ENCODE measurements at places on chromosomes 5 and 9.

GRCh38 chr5:55480781-55481180 lies 54.0 kb downstream of the PLPP1 start:
- DNase-seq = no peak

- DNase-seq = no peak
These were observed 60.9 kb upstream of the PIP5K1B start for GRCh38 chr9:68643901-68644809.

GRCh38 chr9:73497796-73498195 lies 346.1 kb downstream of the ANXA1 start:
- no peak for DNase-seq

DNA sequence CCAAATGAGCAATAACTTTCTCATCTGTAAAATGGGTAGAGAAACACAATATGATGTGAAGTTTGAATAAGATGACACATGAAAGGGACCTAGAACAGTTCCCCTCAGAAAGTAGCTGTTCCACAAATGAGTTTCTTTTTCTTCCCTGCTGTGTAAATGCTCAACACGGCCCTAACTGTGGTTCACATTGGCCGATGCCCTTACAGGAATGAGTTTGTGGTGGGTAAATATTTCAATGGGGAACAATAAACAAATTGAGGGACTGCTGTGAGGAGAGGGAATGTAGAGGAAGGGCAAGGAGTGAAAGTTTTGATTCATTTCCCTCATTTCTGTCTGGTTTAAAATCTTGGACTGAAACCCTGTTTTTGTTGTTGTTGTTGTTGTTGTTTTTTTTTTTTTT lies 12.8 kb downstream of the C6 start:
- no peak for DNase-seq

GRCh38 chr5:165495829-165496380 lies 1990.5 kb downstream of the MAT2B start:
- no peak for DNase-seq

- no peak for DNase-seq
These were observed 154.3 kb downstream of the KDM4C start for GRCh38 chr9:6911901-6912638.

- DNase-seq = no peak
These were observed 225.9 kb upstream of the NR4A3 start for GRCh38 chr9:99595796-99596195.

DNA sequence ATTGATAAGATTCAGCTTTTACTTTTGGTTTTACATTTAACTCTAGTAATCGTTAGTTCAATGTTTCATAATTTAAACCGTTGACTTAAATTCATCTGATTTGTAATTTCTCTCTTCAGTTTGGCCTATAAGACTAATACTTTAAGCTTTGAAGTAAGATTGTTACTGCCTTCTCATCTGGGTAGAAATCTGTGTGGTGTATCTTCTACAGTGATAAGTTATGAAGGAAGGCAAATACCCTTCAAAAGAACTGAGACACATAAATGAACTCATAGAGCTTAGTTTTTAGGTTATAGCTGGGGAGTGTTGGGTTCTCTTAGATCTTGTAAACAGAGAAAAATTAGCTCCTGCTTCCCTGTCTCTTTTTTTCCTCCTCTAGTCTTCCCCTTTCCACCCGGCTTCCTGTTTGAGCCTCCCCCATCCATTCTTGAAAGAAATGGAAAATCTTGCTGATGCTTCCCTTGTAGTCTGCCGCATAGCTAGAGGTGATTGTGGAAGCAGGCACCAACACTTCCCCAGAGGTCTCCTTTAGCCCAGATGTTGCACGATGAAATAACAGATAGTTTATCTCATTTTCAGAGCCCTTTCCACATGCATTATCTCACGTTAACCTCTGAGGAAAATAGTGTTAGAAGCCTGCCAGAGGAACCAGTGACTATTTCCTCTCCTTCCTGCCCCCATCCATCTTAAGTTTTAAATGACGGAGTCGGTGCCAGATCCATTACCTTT lies 2.0 kb upstream of the F2RL2 start:
- no peak for DNase-seq

GRCh38 chr5:3216386-3216785 lies 379.2 kb upstream of the IRX1 start:
- DNase-seq = no peak

GRCh38 chr5:179974246-179974945 lies 66.7 kb upstream of the TBC1D9B start:
- no peak for DNase-seq

GRCh38 chr9:91211414-91211813 lies 150.3 kb downstream of the AUH start:
- no peak for DNase-seq

DNA sequence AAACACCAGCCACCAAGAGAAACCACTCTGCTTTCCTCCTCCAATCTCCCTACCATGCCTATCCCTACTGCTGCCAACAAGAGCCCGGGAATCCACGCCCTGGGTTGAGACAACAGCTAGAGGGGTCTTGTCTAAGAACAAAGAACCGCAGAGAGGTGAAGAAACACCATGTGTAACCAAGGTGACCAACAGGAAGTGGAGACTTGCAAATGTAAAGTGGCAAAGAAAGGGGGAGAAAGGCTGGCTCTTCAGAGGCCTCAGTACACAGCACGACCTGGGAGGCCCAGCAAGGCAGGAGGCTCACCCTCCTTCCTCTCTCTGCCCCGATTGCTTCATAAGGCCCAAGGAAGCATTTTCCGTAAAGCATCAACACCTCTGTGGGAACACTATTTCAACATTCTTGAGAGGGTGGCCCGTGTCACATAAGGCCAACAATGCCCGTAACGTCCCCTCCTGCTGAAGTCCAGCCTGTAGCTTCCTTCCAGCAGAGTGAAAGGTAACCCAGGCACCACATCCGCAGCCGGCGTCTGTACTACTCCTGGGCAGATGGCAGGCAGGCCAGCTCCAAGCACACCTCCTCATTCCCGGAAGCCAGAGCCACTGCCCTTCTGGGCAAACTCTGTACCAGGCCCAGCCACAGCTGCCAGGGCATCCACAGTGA lies 18.3 kb downstream of the CCNJL start:
- no peak for DNase-seq

DNA sequence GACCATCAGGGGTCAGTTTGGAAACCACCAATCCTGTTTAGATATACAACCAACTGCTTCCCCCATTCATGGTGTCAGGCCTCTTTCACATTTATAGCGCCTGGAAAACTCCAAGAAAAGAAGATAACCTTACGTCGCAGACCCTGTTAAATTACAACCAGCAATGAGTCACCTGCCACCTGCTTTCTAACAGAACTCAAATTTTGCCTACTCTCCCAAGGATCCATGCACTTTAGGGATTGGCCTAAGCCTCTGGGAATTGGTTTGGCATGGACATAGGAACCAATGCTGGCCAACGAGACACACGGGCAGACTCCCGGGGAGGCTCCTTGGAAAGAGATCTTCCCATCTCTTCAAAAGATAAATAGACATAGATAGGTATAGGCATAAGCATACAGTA lies 87.0 kb downstream of the FEM1C start:
- DNase-seq = no peak

- no peak for DNase-seq
These were observed 194.4 kb downstream of the ARRDC3 start for GRCh38 chr5:91188755-91189154.

- no peak for DNase-seq
These were observed 39.7 kb downstream of the FABP6 start for GRCh38 chr5:160269017-160269416.

DNA sequence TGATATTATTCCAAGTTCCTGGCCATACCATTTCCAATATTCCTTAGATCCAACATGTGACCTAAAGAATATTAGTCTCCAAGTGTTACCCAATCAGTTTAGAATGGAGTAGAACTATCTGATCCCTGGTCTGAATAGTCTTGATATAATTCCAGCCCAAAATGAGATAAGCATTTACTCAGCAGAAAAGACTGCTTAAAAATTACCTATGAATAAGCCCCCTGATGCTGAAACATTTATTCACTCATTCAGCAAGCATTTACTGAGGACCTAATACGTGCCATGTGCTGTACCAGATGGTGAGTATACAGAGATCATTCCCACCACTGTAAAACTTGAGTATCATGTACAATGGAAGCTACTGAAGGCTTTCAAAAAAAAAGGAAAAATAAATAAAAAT lies 157.0 kb downstream of the FAM114A2 start:
- DNase-seq = no peak

DNA sequence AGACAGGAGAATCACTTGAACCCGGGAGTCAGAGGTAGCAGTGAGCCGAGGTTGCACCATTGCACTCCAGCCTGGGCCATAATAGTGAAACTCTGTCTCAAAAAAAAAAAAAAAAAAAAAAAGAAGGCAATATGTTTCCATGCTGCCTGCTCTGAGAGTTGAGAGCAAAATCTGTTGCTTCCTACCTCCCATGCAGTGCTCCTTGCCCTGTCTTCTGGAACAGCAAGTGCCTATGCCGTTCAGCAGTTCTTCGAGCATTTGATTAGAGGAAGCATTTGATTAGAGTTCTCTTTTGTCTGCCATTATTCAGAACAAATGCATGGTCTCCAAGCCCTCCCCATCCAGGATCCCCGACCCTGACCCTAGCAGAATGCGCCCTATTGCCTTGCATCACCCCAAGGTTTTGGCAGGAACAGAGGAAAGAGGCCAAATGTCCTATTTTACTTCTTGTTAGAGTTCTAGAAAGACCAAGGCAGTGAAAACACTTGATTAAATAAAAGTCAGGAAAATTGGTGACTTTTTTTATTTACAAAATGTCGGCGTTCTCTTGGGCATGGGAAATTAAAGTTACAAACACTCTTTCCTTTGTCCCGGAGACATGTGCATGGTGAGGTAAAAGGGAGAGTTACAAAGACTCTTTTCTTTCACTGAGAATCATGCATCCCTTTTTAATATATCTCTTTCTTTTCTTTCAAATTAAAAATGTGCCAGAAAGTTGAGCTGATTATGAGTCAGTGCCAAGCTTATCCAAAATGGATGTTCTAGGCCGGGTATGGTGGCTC lies 27.8 kb upstream of the FSD1L start:
- no peak for DNase-seq

DNA sequence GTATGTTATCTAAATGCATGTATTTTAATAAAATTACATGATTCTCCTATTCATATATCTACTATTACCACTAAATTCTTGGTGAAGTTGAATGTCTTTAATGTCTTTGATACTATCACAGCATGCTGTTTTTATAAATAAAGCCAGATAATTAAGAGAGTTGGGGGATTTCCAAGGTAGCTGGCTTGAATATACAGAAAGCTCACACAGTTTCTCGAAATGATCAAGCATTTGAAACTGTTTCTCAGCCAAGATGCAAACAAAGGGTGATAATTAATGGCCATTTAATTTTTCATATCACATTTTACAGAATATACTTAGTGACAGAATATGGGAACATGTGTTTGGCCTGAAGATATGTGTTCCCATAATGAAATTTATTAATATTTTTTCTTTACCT lies 145.6 kb upstream of the CDH12 start:
- no peak for DNase-seq

DNA sequence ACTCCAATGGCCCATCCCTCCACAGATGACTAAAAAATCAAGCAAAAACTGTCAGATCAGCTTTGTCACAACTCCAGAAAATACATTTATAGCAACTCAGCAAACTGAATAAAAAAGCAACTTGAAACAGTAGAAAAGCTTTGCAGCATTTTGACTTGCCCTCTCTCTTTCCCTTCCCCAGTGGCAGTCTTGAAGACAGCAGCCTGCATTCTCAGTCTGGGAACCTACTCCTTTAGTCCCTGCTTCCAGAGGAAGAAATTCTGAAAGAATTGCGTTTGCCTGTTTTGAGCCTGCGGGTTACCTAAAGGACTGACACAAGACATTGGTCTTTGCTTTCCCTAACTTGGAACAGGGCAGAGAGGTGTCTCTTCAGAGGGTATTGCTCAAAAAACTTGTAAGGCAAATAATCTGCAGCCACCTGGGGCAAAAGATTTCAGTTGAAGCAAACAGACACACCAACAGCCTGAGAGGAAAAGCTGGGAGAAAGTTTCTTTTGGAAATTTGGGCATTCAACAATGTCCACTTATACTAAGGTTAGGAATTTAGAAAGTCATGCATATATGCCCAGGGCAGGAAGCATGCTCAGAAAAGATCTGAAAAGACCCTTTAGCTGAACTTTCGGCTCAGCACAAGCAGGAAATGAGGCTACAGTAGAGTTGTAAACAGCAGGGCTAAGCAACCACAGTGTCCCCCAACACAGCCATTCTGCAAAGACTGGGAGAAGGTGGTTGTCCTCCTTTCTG lies 15.2 kb upstream of the SLC35D2 start:
- no peak for DNase-seq

- no peak for DNase-seq
These were observed 65.0 kb downstream of the MAST4 start for GRCh38 chr5:66661149-66661548.

GRCh38 chr9:27888661-27889295 lies 315.5 kb upstream of the C9orf72 start:
- no peak for DNase-seq

DNA sequence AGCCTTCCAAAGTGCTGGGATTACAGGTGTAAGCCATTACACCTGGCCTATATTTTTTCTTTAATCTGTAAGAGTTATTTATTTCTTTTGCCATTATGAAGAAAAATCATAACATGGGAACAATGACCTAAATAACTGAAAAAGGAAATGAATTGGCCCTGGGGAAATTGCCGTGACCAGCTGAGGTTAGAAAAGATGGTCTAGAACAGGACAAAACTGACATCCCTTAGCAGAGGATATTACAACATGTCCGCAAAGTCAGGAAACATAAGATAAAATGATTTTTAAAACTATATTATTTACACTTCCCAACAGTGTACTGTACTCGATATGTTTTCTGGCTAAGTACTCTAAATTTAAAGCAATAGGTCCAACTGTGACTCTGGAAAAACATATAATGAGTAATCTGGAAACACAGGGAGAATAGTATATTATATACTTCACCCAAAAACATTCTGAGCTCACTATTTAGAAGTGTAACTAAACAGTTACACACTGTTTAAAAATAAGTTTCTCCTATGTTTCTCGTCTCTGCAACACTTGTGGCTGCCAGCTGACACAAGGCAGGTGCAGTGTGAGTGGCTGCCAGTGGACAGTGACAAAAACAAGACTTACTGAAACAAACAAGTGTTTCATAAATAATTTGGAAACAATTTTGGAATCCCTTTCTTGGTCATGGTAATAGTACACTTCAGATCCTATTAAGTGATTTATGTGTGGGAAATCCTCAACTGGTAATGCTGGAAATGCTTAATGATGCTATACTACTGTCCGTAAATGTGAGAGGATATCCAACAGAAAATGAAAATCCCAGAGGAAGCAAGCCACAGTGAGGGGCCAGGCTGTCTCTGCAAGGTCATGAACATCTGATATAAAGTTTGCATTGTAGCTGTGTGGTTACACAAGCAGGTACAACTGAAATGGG lies 69.1 kb downstream of the C9orf85 start:
- DNase-seq = no peak

DNA sequence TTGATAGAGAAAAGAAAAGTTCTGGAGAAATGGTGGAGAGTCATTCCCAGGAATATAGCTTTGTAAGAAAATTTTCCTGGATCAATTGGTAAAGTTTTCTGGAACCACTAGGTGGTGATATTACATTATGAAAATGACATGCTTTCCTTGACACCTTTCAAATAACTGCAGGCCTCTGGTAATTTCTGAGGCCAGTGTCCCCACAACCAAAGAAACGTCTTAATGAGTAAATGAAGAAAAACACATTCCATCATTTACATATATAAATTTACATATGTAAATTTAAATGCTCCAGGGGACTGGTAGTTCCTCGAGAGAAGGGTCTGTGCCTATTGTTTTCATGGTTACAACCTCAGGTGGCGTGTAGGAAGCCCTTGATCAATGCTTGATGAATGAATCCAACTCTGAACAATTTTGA lies 17.2 kb upstream of the RGS3 start:
- DNase-seq = no peak

Measured in stimulated activated CD4-positive, alpha-beta T cell treated with anti-CD3 and anti-CD28 coated beads, Interleukin-15, amount 100 ng/mL, for 1 hour (primary cell).